ENCODE measurements at places on chromosomes 5 and 9. TPM values are rescaled to one million over a fixed set of nuclear protein-coding genes. Genes with fewer than 3 reads are reported as not detected.

The WWC1 gene
- 88.3 TPM for total RNA-seq

The RPL7A gene
- 3,324 TPM for total RNA-seq

The LCN9 gene
- not detected for total RNA-seq

The MGAT4B gene
- total RNA-seq: 214 TPM

The SCAMP1 gene
- total RNA-seq: 23.3 TPM

The CDKN2A gene
- not detected for total RNA-seq

The RAB3C gene
- not detected for total RNA-seq

The IGFBPL1 gene
- 2.6 TPM for total RNA-seq

The SIT1 gene
- not detected for total RNA-seq

The SPINK13 gene
- total RNA-seq: 0.27 TPM

The PIP5K1B gene
- not detected for total RNA-seq

The JAKMIP2 gene
- total RNA-seq: not detected

The SLC46A2 gene
- total RNA-seq: not detected

The RASGEF1C gene
- 0.23 TPM for total RNA-seq

The WASHC1 gene
- 11.2 TPM for total RNA-seq

The TNFAIP8 gene
- 24.8 TPM for total RNA-seq

The IL12B gene
- total RNA-seq: 0.06 TPM
